CD4-positive, alpha-beta T cell treated with Interleukin-17A for 1 hour (primary cell): ENCODE measurements at places on chromosomes 3 and 15.

- DNase-seq = no peak
Observed at GRCh38 chr3:149545049-149545448, 70.6 kb downstream of the TM4SF4 start.

GRCh38 chr3:140290105-140290504 lies 355.1 kb downstream of the CLSTN2 start:
- no peak for DNase-seq

GRCh38 chr15:89338036-89338435 lies 3.4 kb upstream of the POLG start:
- no peak for DNase-seq

DNA sequence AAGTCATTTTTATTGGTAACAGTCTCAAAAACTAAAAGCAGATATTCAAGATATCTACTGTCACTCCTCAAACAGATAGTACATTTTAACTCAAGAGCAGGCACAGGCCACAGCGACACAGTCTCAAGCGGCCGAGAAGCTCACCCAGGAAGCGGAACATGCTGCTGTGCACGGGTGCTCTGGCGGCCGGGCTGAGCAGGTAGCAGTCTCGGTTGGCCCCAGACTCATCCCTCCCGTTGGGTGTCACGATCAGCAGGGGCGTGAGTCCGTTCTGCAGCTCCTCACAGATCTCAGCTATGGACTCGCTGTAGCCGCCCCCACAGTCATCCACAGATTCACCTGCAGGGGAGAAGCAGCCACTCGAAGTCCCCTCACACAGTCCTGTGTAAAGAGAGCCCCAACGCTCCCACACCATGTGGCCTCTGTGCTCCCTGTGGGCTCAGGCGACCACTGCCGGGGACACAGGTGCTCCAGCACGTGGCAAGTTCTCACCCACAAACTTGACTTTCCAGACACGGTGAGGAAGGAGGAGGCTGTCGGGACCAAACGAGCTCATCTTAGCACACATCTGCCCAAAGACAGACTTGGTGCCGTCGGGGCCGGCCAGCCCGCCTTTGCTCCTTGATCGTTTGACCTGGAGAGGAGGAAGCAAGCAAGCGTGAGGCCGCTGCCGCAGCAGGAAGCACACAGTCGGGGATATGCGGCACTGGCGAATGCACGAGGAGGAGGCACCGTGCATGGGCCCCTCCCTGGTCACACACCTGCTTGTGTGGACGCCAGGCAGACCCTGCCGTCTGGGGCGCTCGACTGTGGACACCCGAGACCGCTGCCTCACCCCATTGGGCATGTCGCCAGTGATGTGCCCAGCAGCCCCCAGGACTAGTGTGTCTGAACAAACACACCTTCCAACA lies 17.7 kb upstream of the OCA2 start:
- no peak for DNase-seq

DNA sequence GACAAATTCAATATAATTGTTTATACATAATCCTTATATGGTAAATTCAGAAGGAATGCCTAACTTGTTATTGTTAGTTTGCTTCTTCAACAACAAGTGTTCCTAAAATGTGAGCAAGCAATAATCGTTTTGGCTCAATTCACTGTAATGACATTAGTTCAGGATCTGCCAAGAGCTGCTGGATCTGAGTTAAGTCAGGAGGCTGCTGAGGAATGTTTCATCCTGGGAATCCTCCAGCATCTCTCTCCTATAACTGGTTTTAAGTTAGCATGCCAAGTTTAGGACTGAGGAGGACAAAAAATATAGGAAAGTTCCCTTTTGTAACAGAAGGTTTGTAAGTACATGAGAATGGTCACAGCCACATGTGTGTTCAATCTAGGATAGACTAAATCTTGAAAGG lies 4.9 kb upstream of the GTF2A2 start:
- DNase-seq = no peak

DNA sequence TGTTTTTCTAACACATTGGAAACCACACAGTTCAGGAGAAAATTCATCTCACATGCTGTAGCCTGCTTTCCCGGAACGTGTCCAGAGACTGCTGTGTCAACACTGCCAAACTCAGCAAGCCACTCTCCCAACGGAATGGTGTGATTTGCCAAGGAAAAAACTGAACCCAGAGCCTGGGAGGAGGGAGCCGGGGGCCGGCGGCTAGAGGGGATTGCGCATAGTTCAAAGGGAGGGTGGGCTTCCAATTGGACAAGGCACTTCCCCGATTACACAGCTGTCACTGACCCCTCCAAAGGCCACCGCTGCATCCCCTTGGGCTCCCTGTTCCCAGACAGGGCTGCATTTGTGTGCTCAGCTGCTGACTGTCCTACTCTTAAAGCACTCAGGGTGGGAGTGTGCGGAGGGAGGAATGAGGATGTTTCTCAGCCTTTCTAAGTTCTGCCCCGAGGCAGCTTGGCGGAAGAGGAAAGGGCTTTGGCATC lies 256.2 kb downstream of the ZNF621 start:
- DNase-seq = no peak

DNA sequence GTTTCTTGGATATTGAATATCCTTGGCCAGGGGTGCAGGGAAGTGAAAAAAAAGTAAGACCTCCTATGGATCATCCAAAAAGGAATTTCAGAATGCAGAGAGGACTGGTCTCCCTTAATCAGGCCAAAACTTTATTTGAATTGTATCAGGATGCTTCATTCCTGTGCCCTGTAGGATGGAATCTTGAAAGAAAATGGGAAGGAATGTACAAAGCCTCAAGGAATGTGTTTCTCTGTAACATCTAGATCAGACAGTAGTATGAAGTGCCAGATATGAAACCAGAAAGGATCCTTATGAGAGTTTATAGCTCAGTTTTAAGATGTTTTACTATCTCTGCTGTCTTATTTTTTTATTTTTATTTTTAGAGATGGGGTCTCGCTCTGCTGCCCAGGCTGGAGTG lies 6.5 kb upstream of the GSK3B start:
- DNase-seq = no peak

DNA sequence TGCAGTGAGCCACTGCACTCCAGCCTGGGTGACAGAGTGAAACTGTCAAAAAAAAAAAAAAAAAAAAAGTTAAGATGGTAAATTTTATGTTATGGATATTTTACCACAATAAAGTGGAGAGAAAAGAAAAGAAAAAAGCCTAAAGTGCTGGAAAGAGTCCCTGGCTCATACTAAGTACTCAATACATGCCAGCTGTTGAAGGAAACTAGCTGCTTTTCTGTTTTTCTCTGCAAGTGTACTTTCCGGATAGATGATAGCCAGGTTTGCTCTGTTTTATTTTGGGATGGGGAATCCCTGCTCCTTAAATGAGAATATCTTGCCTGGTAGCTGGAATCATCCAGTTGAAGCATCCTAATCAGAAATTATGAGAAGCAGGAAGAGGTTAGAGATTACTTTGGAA lies 10.9 kb downstream of the EID1 start:
- no peak for DNase-seq

DNA sequence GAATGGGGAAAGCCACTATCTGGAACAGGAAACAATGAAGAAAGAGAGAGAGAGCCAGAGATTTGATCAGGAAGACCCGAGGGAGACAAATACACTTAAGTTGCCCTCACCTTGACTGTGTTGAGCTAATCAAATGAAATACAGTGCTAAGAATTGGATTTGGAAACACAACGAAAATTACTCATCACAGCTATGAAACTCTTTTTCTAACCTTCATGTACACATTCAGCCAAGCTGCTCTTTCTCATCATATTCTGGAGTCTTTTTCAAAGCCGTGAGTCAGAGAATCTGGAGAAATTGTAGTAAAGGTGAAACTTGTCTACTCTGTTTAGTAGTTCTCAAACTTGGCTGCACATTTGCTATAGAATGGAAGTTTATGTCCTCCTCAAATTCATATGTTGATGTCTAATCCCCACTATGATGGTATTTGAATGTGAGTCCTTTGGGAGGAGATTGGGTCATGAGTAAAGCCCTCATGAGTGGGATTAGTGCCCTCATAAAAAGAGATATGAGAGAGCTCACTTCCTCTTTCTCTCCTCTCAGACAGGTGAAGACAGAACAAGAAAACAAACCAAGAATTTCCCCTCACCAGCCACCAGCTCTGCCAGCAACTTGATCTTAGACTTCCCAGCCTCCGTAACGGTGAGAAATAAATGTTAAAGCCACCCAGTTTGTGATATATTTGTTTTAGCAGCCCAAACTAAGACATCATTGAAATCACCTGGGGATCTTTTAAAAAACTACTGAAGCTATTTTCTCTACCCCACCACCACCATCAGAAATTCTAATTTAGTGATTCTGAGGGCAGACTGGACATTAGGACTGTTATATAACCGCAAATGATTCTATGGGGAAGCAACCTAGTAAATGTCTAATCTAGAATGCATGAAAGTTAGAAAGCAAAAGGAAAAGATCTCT lies 143.6 kb upstream of the GRM7 start:
- DNase-seq = no peak

GRCh38 chr3:71201939-71202338 lies 381.6 kb downstream of the FOXP1 start:
- DNase-seq = no peak

DNA sequence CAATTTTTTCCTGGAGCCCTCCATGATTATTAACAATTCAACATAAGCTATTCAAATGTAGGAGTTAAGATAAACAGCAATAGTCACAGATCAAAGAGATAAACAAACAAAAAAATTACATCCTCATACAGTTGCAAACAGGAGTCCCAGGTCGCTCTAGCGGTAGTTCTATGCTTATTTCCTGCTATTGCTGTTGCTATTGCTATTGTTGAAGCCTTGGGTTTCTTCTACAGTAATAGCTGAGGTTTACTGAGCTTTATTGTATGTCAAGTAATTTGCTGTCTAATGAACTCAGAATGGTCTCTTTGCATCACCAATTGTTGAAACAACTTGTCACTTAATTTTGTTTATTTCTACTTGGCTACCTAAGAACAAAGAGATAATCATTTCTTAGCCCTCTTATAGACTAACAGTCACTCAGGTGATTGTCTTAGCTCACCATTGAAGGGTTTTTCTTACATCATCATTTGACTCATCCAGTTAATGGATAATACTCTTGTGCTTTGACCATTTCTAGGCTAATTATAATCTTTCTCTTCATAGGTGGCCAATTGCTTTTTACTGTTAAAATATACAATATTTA lies 654.6 kb downstream of the MECOM start:
- DNase-seq = no peak

DNA sequence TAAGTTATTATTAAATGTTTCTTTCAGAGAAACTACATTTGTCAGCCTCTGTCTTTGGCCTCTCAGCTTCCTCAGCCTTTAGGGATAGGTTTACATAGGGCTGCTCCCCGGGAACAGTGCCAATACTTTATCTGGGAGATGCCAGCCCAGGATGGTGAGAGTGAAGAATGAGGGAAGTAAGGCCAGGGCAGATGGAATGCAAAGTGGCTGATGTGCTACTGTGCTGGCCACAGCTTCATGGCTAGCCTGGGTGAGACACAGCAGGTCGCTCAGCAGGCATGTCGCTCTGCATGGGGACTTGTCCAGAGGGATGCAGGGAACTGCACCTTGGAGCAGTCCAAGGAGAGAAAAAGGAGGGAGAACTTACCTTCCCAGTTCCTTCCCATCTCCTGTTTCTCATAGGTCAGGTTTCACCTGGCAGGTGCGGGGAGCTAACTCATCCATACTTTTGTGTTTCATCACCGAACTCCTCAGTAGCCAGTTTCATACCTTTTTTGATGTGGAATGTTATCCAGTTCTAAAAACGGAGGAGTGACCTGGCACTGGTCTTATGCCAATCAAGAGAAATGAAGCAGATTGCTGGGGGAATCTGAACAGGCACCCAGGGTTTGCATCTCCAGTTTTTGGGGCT lies 30.9 kb upstream of the C15orf39 start:
- no peak for DNase-seq
